ENCODE measurements at places on chromosomes 4 and X. TPM values are rescaled to one million over a fixed set of nuclear protein-coding genes. Genes with fewer than 3 reads are reported as not detected.

GRCh38 chrX:110086916-110087484 lies 84.1 kb downstream of the TMEM164 start:
- no peak overlapping the region for H3K4me3 ChIP-seq
- no peak for DNase-seq
- no peaks in the 10 kb centered on the region for H3K36me3 ChIP-seq

- H3K4me1 ChIP-seq, result no peaks in the 10 kb centered on the region
- no peak overlapping the region for H3K4me3 ChIP-seq
- H3K36me3 ChIP-seq, result no peaks in the 10 kb centered on the region
- no peaks in the 10 kb centered on the region for H3K27me3 ChIP-seq
- DNase-seq, result no peak
- H3K27ac ChIP-seq, result no peak overlapping the region
Observed at GRCh38 chrX:14926471-14926870, 53.2 kb downstream of the MOSPD2 start.

GRCh38 chr4:39987485-39987884 lies 9.8 kb upstream of the PDS5A start:
- H3K27me3 ChIP-seq, result no peaks in the 10 kb centered on the region
- DNase-seq, result no peak
- H3K4me1 ChIP-seq, result peaks cover 5% of the 10 kb centered on the region
- H3K36me3 ChIP-seq, result no peaks in the 10 kb centered on the region
- H3K27ac ChIP-seq, result no peak overlapping the region

DNA sequence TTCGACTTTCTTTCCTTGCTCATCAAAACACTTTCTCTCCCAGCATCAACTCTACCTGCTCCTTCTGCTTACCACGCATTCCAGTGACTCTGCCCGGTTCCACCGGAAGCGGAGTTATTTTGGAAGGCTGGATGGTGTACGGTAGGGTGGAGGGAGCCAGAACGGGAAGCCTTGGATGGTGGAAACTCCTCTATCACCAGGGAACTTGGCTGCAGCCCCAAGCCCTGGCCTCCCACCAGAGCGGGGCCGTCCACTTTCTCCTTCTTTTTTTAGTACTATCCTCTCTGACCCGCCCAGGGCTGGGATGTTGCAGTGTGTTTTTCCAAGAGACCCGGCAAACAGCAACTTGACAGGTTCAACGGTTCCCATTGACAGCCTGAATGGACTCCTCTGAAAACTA lies 27.6 kb downstream of the ADGRG2 start:
- no peak overlapping the region for H3K27ac ChIP-seq
- H3K4me1 ChIP-seq, result no peaks in the 10 kb centered on the region
- no peak for DNase-seq

- H3K4me1 ChIP-seq, result no peaks in the 10 kb centered on the region
- H3K27me3 ChIP-seq, result no peaks in the 10 kb centered on the region
- DNase-seq, result no peak
Observed at GRCh38 chrX:23854122-23854521, 53.6 kb downstream of the APOO start.

DNA sequence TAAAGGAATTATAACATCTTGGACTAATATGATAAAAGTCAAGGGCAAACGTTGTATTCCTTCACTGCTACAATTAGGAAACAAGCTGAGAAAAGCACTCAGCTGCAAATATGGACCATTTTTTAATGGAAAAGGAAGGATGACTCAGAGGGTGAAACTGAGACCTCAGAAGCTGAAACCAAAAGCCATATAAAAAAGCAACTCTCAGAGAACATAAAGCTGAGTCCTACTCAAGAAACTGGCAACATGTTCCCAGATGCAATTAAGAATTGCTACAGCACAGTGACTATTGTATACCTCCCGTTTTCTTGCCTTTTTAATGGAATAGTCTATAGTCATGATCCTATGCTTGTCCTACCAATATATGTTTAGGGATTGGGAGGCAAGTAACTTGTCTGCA lies 1106.4 kb upstream of the INTU start:
- H3K4me3 ChIP-seq, result no peak overlapping the region
- H3K27me3 ChIP-seq, result no peaks in the 10 kb centered on the region
- no peaks in the 10 kb centered on the region for H3K4me1 ChIP-seq
- H3K27ac ChIP-seq, result no peak overlapping the region
- DNase-seq, result no peak
- no peaks in the 10 kb centered on the region for H3K36me3 ChIP-seq

DNA sequence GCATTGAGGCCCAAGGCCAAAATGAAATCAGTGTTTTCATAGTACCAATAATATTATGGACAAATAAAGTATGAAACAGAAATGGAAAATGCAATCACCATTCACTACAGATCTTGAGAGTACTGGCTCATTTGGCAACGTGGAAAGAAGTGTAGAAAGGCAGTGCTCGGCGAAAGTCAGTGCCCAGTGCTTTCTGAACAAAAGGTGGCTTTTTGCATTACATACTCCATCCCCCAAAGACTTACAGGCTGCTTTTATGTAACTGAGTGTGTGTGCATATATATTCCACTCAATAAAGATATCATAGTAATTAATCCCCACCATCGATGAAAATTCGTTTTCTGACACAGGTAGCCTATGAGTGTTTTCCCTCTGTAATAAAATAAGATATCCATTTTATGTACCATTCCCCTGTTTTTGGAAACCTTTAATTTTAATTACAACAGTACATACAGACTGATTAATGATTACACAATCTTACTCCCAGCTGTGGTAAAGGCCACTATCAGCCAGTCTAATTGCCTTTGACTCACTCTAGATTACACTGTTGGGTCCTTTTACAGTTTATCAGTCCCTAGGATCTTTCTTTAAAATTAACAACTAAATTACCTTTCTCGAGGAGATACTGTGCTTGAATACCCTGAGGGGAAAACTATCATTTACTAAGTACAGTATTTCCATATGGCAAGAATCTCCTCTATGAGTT lies 65.9 kb downstream of the MAD2L1 start:
- DNase-seq, result no peak
- no peaks in the 10 kb centered on the region for H3K27me3 ChIP-seq
- H3K36me3 ChIP-seq, result no peaks in the 10 kb centered on the region
- H3K4me3 ChIP-seq, result no peak overlapping the region
- no peaks in the 10 kb centered on the region for H3K4me1 ChIP-seq
- no peak overlapping the region for H3K27ac ChIP-seq

GRCh38 chr4:35800669-35801068 lies 443.6 kb downstream of the ARAP2 start:
- H3K27me3 ChIP-seq, result no peaks in the 10 kb centered on the region
- H3K36me3 ChIP-seq, result no peaks in the 10 kb centered on the region
- H3K4me1 ChIP-seq, result no peaks in the 10 kb centered on the region
- DNase-seq, result no peak
- H3K4me3 ChIP-seq, result no peak overlapping the region

- H3K4me3 ChIP-seq, result no peak overlapping the region
- no peak for DNase-seq
- H3K36me3 ChIP-seq, result no peaks in the 10 kb centered on the region
- H3K27me3 ChIP-seq, result no peaks in the 10 kb centered on the region
- H3K27ac ChIP-seq, result no peak overlapping the region
Observed at GRCh38 chrX:40573763-40574162, 7.0 kb upstream of the ATP6AP2 start.

GRCh38 chr4:90597927-90598326 lies 470.7 kb downstream of the CCSER1 start:
- no peak overlapping the region for H3K27ac ChIP-seq
- DNase-seq, result no peak
- H3K4me3 ChIP-seq, result no peak overlapping the region
- H3K36me3 ChIP-seq, result no peaks in the 10 kb centered on the region
- no peaks in the 10 kb centered on the region for H3K4me1 ChIP-seq
- no peaks in the 10 kb centered on the region for H3K27me3 ChIP-seq

DNA sequence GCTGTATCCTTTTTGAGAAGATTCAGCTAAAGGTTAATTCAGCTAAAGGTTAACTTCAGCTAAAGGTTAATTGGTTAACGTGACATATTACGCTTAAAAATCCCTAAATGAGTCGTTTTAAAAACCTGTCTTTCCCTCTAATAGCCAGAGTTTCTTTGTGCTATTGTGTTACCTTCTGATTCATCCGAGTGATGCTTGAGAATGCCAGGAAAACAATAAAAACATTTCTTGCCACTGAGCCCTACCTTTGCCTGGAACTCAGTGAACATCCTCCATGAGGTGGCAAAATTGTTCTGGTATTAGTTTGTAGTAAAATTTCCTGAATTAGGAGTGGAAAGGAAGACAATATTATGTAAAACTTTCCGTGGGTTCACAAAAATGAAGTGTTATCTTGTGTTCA lies 13.7 kb upstream of the TMPRSS11E start:
- no peaks in the 10 kb centered on the region for H3K36me3 ChIP-seq
- no peak overlapping the region for H3K27ac ChIP-seq
- DNase-seq, result no peak
- H3K4me1 ChIP-seq, result no peaks in the 10 kb centered on the region
- no peak overlapping the region for H3K4me3 ChIP-seq
- H3K27me3 ChIP-seq, result no peaks in the 10 kb centered on the region

DNA sequence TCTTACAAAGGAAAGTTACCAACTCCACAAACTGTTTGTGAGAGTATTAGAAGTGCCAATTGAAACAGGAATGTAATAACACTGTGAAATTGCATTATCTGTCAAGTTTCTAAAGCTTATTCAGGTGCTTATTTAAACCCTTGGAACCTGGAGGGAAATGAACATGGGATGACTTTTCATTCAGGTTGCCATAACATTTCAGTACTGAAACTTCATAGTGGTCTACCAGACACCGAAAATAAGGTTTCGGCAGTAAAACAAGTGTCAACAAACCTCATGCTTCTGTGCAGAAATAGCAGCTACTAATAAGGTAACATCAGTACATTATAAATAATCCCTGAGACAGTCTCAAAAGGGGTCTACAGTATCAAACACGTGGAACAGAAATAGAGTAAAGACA lies 890.7 kb upstream of the INTU start:
- no peak overlapping the region for H3K27ac ChIP-seq
- no peaks in the 10 kb centered on the region for H3K27me3 ChIP-seq
- no peak overlapping the region for H3K4me3 ChIP-seq
- no peak for DNase-seq

- no peaks in the 10 kb centered on the region for H3K36me3 ChIP-seq
- H3K4me3 ChIP-seq, result no peak overlapping the region
- DNase-seq, result no peak
- H3K4me1 ChIP-seq, result no peaks in the 10 kb centered on the region
Observed at GRCh38 chr4:14592950-14593349, 409.3 kb upstream of the CPEB2 start.

- no peaks in the 10 kb centered on the region for H3K27me3 ChIP-seq
- H3K4me3 ChIP-seq, result no peak overlapping the region
- no peak overlapping the region for H3K27ac ChIP-seq
- no peaks in the 10 kb centered on the region for H3K4me1 ChIP-seq
- H3K36me3 ChIP-seq, result no peaks in the 10 kb centered on the region
- no peak for DNase-seq
Observed at GRCh38 chr4:46931981-46932380, 22.9 kb upstream of the COX7B2 start.

GRCh38 chr4:121669163-121669550 lies 27.6 kb downstream of the ANXA5 start:
- no peaks in the 10 kb centered on the region for H3K27me3 ChIP-seq
- no peak overlapping the region for H3K4me3 ChIP-seq
- DNase-seq, result no peak
- H3K36me3 ChIP-seq, result peaks cover 52% of the 10 kb centered on the region

DNA sequence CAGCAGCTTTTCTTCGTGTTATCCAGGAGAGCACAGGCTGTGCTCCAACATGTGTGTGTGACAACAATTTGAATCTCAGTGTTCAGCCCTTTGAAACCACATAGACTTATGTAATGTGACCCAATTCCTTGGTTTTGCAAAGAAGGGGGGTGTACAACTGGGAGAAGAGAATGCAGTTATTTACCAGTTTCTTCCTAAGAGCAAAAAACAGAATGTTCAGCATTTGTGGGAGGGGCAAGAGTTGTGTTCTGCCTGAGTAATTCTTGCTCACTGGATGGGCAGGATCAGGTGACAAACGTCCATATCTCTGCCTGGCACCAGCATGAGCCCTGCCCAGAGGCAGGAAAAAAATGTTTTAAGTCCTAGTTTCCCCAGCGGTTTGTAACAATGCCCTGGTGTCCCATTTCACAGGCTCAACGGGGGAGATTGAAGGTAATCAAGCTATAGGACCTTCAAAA lies 72.0 kb downstream of the PRPS1 start:
- H3K27me3 ChIP-seq, result no peaks in the 10 kb centered on the region
- no peaks in the 10 kb centered on the region for H3K36me3 ChIP-seq
- peak overlapping the region; percentile 70 for H3K27ac ChIP-seq
- DNase-seq, result no peak

DNA sequence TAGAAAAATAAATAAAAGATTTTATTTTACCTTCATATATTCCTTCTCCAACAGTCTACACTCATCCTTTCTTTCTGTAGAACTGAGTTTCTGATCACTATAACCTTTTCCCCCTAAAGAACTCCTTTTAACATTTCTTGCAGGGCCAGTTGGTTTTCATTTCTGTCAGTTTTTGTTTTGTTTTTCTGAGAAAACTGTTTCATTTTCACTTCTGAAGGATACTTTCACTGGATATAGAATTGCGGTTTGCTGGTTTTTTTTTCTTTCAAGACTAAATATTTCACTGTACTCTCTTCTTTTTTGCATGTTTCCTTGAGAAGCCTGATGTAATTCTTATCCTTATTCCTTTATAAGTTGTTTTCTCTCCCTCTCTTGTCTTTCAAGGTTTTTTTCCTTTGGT lies 90.4 kb upstream of the EOLA2 start:
- H3K4me1 ChIP-seq, result peaks cover 6% of the 10 kb centered on the region
- DNase-seq, result no peak
- no peak overlapping the region for H3K4me3 ChIP-seq

- no peaks in the 10 kb centered on the region for H3K36me3 ChIP-seq
- no peak overlapping the region for H3K4me3 ChIP-seq
- no peaks in the 10 kb centered on the region for H3K27me3 ChIP-seq
- H3K4me1 ChIP-seq, result peaks cover 2% of the 10 kb centered on the region
- no peak overlapping the region for H3K27ac ChIP-seq
Observed at GRCh38 chr4:54941994-54942552, 183.3 kb downstream of the KDR start.

DNA sequence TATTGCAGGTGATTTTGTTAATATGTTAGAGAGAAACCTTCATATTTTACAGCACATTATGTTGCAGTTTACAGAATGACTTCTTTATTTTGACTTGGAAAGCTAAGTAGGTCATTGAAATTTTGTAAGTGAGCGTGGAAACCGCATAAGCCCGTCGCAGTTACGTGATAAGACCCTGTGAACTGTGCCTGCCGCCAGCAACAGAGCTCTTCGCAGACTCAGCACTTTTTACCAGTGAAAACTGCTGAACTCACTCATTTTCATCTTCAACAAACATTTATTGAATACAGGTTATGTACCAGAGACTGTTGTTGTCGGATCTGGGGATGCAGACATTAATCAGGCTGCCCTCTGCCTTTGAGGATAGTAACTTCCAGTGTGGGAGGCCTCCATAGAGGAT lies 355.7 kb downstream of the HS3ST1 start:
- no peak overlapping the region for H3K4me3 ChIP-seq
- DNase-seq, result no peak
- H3K4me1 ChIP-seq, result no peaks in the 10 kb centered on the region
- H3K27me3 ChIP-seq, result no peaks in the 10 kb centered on the region
- no peaks in the 10 kb centered on the region for H3K36me3 ChIP-seq

XAGE1A gene
- 2.1 TPM for total RNA-seq

MAOB gene
- total RNA-seq, result 1.0 TPM

ADH1A gene
- 1.9 TPM for total RNA-seq

SCRG1 gene
- not detected for total RNA-seq

VCX gene
- not detected for total RNA-seq

BMPR1B gene
- 4.0 TPM for total RNA-seq

SLC35A2 gene
- 23.7 TPM for total RNA-seq

TCEAL7 gene
- 0.97 TPM for total RNA-seq

RRH gene
- not detected for total RNA-seq

Measured in upper lobe of left lung (tissue), 6 donors.